Smooth muscle cell of the pulmonary artery (primary cell): ENCODE measurements at places on chromosomes 2 and 18. TPM values are rescaled to one million over a fixed set of nuclear protein-coding genes. Genes with fewer than 3 reads are reported as not detected.

L3MBTL4 gene
- 0.13 TPM in 1 of 2 replicates, not detected in the other for total RNA-seq

MAPRE3 gene
- 7.6 and 11.7 TPM in 2 replicates for total RNA-seq

ALKAL2 gene
- not detected in 2 replicates for total RNA-seq

NFATC1 gene
- 3.5 and 3.8 TPM in 2 replicates for total RNA-seq

KRTCAP3 gene
- 0.39 TPM in 1 of 2 replicates, not detected in the other for total RNA-seq

ARHGEF33 gene
- total RNA-seq: 0.43 and 0.46 TPM in 2 replicates
